Neural crest cell (in vitro differentiated cells): ENCODE measurements at places on chromosomes 12 and 14.

DNA sequence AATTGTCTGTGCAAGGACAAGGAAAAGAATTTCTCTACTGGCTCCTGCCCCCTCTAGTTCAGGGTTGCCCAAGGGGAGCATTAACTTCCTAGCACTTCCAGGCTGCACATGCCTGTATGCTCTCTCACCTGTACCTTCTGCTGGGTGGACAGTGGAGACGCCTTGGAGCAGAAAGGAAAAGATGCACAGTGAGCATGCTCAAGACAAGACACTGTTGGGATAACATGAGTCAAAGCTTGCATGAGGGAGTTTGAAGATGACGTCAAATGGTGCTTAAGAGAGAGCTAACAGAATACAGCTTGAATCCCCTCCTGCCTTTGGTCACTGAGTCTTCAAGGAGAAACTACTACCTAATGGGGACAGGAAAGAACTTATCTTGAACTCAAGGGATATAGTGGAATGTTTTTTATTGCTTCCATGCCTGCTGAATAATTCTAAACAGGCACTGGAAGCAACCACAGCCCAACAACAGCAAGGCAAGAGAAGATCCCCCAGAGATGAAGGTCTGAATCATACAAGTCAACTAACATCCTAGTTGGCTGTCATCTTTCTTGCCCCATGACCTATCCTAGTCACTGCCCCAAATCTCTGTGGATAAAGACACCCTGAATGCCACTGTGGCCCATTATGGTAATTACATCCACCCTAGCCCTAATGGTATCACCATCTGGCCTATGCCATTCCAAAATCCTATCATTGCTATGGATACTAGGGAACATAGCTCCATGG is 23.5 kb downstream of the RPS6KA5 start:
- DNase-seq: no peak

GRCh38 chr12:92927055-92927435 is 2.0 kb downstream of the EEA1 start:
- no peak for DNase-seq

DNA sequence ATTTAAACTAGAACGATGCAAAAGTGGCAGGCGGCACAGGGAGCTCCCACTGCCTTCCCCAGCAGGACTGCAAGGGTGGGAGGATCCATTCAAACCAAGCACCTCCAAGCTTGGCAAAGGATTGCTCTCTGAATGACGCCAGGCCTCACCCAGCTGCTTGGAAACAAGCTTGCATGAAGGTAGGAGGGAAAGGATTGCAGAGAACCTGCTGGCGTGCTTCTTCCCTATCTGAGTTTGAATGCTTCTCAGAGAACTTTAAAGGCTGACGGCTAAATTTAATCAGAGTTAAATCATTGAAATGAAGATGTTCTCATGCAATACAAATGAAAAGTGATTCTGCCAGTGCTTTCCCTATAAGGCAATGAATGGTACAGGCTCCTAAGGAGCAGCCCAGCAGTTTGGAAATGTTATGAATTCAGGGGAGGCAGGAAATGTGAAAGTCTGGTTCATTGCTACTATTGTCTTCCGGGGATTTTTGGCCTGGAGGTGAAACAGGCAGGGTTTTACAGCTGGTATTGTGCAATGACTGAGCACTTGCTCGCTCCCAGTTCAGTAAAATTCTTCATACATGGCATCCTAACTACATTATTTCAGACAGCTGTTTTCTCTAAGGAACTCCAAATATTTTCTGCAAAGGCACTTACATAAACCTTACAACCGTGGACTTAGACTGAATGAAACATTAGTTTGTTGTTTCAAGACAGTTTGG is 31.9 kb upstream of the DUSP6 start:
- no peak for DNase-seq

- DNase-seq: no peak
Observed at GRCh38 chr14:21534576-21534975, 8.4 kb upstream of the SALL2 start.

GRCh38 chr12:104458694-104459367 is 2.1 kb downstream of the CHST11 start:
- no peak for DNase-seq

DNA sequence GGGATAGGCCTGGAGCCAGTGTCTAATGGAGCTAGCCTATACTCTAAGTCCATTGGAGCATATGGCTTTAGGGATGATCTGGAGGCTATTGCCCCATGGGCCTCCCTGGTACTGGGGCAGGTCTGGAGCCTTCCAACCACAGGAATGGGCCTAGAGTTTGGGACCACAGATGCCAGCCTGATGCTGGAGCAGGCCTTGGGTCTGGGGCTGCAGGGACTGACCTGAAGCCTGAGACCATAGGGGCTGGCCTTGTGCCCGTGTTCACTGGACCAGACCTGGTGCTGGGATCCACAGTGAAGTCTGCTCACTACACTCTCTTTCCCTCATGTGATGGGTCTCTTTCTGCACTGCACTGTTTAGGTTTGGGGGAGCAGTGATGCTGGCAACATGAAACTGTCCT is 95.0 kb downstream of the KLHL28 start:
- no peak for DNase-seq

- no peak for DNase-seq
Observed at GRCh38 chr12:25702553-25702952, 149.5 kb upstream of the LMNTD1 start.

DNA sequence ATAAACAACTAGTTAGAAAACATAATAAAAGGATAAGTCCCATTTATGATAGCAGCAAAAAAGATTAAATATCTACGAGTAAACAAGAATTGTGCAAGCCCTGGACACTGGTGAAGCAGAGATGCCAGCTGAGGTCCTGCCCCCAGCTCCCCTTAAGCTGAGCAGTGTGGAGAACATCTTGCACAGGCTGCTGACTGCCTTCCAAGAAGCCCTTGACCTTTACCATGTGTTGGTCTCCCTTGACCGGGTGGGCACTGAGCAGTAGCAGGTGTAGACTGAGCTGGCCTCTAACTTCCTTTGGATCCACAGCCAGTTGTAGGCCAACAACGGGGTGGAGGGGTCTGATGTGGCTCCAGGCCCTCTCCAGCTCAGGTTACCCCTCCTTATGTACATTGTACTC is 47.7 kb upstream of the PAPLN start:
- no peak for DNase-seq

DNA sequence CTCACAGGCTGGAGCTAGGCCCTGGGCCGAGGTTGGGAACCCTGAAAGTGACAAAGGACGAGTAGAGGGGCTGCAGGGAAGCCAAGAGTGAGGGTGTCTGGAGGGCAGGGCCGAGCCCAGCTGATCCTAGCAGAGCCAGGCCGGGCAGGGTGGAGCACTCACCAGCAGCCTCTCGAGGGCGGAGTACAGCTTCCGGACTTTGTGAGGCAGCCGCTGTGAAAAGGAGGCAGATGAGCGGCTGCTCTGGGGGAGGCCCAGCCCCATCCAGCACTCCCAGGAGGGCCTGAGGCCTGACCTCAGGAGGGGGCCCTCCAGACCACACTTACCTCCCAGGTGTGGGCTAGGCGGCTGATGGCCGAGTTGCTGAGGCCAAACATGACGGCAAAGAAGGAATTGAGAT is 14.7 kb upstream of the ENDOU start:
- DNase-seq: no peak

DNA sequence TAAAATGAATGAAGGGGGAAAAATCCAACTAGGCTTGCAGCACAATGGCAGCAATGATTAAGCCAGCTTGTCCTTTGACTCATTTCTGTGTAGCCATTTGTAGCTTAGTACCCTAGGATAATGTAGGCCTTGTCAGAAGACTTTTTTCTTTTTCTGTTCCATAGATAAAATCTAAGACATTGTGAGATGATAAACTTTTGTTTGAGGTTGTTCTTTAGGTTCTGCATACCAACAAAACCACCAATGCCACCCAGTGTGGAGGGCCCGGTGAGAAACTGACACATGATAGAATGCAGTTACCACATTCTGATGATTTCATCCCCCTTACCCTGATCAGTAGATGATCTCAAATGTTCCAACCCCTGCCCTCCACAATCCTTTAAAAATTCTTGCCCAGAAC is 6.6 kb upstream of the KLRD1 start:
- DNase-seq: no peak

DNA sequence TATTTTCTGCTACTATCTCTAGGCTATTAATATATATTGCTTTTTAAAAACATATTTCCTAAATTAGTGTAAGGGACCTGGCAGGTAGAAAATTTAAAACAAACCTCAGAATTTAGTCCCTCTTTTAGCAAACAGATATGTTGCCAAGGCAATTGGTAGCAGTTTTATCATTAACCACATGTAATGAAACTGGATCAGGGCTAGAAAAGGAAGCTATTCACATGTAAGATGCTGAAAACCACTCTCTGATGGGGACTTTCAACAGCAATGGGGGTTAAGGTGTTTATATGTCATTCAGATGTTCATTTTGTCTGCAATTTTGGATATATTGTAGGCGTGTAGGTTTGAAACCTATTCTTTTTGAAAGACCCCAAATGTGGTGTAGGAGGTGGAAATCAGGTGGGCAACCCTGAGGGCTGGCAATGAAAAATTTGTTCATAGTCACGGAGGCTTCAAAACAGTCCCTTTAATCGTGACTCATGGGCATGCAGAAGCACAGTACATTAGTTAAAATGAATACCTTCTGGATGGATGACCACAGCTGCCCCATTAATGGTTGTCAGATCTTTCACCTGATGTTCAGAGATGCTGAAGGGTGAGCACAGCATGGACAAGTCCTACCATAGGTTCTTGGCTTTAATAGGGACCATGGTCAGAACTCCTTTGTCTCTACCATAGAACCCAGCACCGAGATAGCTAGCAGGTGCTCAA is 5.9 kb upstream of the PKP2 start:
- no peak for DNase-seq

DNA sequence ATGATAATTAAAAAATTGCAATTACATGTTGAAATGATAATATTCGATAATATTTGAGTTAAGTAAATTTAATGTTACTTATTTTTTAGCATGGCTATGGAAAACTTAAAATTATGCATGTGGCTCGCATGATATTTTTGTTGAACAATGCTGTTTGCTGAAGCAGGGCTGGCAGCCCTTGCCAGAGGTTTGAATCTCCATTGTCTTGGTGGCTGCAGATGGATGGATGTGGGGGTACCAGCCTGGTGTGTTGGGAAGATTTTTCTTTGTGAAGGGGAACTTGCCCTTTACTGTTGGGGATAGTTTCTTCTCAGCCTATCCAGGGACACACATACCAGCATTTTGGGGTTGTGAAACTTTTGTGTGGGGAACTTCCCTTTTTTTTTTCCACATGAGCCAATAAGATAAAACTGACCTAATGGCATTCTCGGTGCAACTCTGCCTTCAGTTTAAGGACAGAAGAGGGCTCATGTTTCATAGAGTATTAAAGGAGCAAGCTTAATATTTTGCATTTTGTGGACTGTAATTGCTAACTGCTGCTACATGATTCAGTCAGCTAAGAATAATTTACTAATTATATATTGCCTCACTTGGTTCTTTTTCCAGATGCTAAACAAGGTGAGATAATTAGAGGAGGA is 8.8 kb downstream of the RASSF3 start:
- no peak for DNase-seq

GRCh38 chr12:27506645-27507189 is 17.3 kb upstream of the PPFIBP1 start:
- no peak for DNase-seq

DNA sequence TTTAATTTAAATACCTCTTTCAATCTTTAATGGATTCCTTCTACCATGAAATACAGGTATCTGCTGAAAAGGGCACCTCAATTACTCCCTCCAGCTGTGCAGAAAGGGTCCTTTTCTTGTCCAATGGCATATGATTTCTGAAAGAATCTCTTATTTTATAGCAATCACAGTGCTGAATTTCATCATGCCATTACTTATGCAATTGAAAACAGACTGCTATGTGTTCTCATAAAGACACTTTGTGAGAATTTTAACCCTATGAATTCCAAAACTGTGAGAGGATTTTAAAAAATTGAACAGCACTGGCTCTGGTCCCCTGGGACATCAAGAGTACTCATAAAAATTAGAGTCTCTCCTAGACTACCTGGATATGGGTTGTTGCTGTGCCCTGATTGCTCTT is 45.9 kb upstream of the CNOT2 start:
- no peak for DNase-seq

DNA sequence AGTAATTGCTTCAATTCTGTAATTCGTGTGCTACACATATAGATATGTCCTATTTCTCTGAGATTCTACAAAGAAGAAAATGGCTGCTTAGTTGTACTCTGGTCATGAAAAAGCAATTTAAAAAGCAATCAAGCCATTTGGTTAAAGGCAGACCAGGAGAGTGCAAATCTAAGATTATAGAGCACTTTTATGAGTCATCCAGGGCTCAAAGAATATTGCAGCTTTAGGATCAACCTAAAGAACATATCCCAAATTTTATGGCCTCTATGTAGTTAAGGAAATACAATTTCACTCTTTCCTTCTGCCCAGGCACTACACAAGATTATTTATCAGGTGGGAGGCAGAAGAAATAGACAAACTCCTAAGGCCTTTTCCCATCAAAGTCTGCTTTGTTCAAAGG is 332.8 kb downstream of the SEC23A start:
- DNase-seq: no peak

DNA sequence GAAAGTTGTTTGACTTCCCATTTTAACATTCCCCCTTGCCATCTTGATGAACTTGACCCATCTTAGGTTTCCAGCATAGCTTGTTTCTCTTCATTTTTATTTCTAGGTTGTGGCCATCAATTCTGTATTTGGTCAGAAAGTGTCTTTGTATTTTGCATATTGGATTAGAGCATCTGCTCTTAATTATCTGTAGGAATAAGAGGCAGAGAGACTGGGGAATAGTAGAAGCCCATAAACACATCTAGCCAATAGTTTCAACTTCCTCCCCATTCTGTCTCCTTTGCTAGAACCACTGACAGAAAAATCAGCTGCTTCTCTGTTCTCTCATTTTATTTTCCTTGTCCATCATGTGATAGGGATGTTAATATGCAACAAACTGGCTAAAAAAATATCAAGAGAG is 8.2 kb downstream of the SOCS2 start:
- DNase-seq: no peak

- DNase-seq: no peak
Observed at GRCh38 chr12:128381946-128382345, 115.0 kb downstream of the TMEM132C start.

DNA sequence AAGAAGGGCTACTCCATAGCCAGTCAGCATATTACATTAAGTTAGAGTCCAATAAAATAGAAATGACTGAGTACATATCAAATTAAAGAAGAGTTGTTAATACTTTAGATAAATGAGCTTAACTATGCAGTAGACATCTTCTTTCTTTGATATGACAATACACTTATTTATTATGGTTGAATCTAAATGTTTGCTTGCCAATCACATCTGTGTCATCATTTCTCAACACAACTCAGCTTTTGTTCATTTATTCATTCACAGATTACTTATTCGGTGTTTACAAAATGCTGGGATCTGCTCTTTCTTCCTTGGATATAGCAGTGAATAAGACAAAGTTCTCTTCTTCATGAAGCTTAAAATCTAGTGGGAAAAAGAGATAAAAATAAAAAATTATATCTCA is 614.6 kb upstream of the ATP2B1 start:
- DNase-seq: no peak

GRCh38 chr14:97705976-97706375 is 908.8 kb downstream of the VRK1 start:
- DNase-seq: no peak

- no peak for DNase-seq
Observed at GRCh38 chr12:53051058-53051880, 1.4 kb downstream of the TNS2 start.
